ENCODE measurements at places on chromosomes 1 and 21.

- DNase-seq, result no peak
Observed at GRCh38 chr1:23727362-23727811, 15.9 kb upstream of the ELOA start.

GRCh38 chr1:43774359-43774758, 67.0 kb downstream of the ST3GAL3 start:
- DNase-seq, result no peak

GRCh38 chr1:68093737-68094136, 43.3 kb upstream of the DIRAS3 start:
- DNase-seq, result no peak

GRCh38 chr1:165369255-165369848, 12.8 kb upstream of the LMX1A start:
- DNase-seq, result no peak

DNA sequence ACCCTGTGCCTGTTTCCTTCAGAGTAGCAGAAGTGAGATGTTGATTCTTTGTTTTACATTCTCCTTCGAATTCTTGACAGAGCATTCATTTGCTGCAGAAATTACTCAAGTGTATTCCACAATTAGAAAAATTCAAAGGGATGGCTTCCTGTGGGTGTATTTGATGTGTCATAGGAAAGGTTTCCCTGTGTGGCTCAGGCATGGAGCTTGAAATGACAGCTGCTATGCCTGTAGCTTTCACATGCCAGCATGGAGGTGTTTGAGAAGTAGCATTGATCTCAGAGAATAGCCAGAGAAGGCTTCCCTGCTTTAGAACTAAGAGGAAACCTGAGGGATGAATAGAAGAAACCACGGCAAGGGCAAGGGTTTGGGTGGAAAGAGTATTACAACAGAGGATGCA, 317.2 kb upstream of the DEPDC1 start:
- no peak for DNase-seq

DNA sequence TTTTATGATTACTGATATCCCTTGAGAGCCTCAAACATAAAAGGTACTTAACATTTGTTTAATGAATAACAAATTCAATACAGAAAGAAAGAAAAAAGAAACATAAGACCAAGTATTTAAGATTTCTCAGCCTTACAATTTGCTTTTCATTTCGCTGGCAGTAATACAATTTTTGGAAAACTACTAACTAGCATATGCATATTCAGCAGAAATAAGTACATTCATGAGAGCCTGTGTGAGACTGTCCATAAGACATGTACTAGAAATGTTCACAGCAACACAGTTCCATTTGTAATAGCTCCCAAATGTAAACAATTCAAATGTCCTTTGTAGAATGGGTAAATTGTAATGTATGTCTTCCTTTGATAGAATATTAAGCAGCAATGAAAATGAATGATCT, 119.2 kb downstream of the PTPN14 start:
- DNase-seq, result no peak

GRCh38 chr21:31185663-31186062, 147.4 kb upstream of the KRTAP19-8 start:
- no peak for DNase-seq

GRCh38 chr21:31316072-31316471, 28.0 kb downstream of the TIAM1 start:
- no peak for DNase-seq

DNA sequence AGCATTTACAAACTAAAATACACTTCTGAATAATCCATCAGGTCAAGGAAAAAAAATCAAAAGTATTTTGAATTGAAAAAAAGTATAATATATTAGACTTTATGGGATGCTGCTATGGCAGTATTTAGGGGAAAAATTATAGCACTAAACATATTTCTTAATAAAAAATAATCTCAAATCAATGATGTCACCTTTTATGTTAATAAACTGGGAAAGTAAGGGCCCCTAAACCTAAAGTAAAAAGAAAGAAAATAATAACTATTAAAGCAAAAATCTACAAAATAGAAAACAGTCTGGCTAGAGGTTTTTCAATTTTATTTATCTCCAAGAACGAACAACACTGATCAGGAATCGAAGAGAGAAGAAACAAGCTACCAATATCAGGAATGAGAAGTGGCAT, 160.8 kb upstream of the PLXNA2 start:
- DNase-seq, result no peak

GRCh38 chr1:39691383-39692151, at the start of gene HPCAL4:
TSS of gene HPCAL4 (minus strand) at chr1:39691433. CDS start at chr1:39684603, 6,830 bp downstream.
- peak; percentile 87 for DNase-seq

DNA sequence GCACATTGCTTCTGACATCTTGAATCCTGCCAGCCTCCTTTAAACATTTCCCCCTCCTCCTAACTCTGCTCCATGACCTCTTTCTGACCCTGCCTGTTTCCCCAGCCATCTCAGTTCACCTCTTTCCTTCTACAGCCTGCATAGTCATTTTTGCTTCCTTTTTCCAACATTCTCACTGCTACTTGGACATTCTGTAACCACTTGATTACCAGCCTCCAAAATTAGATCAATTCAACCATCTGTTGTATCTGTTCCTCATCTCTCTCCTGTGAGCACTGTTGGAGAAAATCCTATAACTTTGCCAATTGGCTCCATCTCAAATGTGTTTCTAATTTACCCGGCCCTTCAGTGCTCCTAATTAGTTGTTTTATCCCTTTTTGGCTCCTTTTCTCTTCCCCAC, 27.5 kb upstream of the GPR88 start:
- no peak for DNase-seq

GRCh38 chr21:38639571-38640354, 141.5 kb upstream of the ERG start:
- DNase-seq, result no peak

DNA sequence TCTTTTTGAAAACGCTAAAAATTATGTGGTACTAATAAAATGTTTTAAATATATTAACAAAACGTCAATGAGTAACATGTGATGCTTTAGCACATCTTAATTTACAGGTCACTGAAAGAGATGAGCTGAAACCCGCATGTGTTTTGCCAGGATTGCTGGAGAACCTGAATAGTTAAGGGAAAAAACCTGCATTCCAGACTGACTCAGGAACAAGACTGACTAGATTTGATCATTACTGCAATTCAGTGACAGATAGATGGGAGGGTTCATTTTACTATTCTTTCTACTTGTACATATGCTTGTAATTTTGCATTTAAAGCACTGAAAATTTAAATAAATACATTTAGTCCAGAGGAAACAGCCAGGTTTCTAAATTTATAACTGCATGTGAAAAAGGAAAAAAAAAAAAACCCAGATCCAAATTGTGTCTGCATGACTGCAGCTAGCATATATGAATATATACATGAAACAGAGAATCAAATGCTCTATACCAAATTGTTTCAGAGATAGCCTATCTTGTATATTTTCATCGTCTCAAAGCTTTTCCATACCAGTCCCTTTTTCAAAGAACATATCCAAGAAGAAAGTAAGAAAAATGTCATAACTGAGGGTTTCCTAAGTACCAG, 71.7 kb downstream of the APP start:
- no peak for DNase-seq

- no peak for DNase-seq
Observed at GRCh38 chr1:243979396-243979795, 71.7 kb upstream of the ZBTB18 start.

DNA sequence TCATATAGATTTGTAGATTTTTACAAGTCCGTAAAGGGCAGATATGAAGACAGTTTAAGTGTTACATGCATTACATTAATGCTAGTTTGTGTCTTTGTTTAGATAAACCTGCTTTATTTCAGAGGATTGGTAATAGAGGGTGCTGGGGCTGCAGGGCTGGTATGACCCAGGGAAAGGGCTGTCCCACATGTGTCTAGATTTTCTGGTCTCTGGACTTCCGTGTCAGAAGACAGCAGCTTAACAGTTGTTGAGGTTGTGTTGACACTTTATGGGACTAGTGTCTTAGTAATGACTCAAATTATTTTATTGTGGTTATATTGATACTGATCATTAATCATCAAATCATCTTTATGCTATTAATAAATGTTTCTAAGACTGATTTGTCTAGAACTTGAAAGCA, 10.1 kb downstream of the PRDM2 start:
- DNase-seq, result no peak

- DNase-seq, result no peak
Observed at GRCh38 chr1:242242983-242243382, 244.1 kb upstream of the MAP1LC3C start.

DNA sequence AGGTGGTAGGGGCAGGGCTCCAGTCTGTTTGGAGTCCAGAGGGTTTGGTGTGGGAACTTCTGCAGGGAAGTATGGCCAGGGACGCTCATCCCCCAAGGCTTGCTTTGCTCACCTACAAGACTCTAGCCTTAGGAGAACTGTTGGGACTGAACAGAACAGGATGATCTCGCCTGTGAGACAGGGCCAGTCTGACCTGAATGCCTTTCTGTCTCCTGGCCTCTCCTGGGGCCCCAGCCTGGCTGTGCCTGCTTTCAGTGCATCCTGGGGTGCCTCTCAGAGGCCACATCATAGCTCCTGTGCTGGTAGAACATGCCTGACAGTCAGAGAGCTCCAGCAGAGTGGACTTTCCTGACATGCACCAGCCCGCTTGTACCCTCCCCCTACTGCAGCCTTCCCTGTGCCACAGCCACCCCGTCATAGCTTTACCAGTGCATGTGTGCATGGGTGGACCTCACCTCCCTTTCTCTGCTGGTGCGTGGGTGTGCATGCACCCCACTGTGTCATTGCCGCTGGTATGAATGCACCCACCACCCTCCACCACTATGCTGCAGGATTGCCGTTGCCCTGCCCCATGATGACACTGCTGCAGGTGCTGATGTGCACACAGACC, 165.8 kb downstream of the GIPC2 start:
- no peak for DNase-seq

- DNase-seq, result no peak
Observed at GRCh38 chr1:199684686-199685273, 342.7 kb upstream of the NR5A2 start.

DNA sequence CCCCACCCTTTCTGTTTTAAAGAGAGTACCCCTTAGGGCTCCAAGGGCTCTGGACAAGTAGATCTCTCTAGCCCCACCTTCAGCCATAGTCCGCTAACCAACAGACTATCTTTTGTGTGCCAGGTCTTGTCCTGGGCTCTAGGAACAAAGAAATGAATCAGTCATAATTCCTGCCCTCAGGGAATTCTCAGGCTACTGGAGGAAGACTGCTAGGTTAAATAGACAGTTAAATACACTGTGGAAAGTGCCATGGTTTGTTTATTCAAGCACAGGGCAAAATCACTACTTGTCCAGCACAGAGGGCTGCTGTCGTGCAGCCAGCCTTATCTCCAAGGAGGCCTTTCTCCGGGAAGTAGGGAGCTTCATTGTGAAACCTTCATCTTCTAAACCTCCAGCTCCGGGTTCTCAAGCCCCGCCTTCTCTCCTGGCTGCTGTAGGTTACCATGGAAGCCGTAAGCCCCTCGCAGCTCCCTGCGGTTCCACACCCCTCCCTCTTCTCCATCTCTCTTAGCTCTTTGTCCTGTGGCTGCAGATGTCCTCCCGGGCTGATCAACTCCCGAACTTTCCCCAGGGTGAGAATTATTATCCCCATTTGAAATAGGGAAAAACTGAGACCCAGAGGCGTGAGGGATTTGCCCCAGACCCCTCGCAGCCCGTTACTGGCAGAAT, 29.8 kb downstream of the SHISAL2A start:
- DNase-seq, result no peak

GRCh38 chr1:96515430-96515829, 206.2 kb upstream of the PTBP2 start:
- DNase-seq, result no peak

DNA sequence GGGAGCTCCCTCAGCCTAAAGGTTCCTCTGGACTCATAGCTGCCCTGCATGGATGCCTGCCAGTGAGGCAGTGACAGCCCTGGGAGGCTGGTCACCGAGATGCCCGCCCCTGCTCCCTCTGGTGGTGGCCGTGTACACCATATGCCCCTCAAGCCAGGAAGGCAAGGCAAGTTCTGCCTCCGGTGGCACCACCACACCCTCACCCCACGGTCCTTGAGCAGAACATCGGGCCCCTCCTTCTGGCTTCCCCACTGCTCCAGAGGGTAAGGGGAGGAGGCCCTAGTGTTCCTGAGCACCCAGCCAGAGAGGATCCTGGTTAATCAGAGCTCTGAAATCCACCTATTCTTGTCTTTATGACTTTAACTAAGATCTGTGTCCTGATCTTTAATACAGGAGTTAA, 1.5 kb upstream of the S100A14 start:
- no peak for DNase-seq

DNA sequence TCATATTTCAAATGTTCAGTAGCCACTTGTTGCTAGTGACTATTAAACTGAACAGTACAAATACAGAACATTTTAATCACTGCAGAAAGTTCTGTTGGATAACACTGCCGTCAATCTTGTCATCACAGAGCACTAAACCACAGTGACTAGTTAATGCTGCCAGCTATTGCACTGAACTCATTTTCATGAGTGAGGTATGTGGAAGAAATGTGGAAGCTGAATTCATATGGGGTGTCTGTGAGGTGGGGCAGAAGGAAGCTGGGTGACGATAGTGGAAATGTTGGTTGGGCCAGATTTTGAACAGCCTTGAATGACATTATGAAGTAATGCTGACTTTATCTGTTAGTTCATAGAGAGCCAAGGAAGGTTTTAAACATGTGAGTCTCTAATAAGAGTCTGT, 49.6 kb downstream of the OSBPL9 start:
- no peak for DNase-seq

GRCh38 chr1:235075048-235075776, 53.4 kb downstream of the TOMM20 start:
- peak; percentile 17 for DNase-seq

- DNase-seq, result no peak
Observed at GRCh38 chr21:29152916-29153315, 22.5 kb downstream of the MAP3K7CL start.

- no peak for DNase-seq
Observed at GRCh38 chr1:4034318-4034887, 134.3 kb upstream of the C1orf174 start.

- no peak for DNase-seq
Observed at GRCh38 chr21:45892916-45893739, 88.4 kb upstream of the COL6A1 start.

DNA sequence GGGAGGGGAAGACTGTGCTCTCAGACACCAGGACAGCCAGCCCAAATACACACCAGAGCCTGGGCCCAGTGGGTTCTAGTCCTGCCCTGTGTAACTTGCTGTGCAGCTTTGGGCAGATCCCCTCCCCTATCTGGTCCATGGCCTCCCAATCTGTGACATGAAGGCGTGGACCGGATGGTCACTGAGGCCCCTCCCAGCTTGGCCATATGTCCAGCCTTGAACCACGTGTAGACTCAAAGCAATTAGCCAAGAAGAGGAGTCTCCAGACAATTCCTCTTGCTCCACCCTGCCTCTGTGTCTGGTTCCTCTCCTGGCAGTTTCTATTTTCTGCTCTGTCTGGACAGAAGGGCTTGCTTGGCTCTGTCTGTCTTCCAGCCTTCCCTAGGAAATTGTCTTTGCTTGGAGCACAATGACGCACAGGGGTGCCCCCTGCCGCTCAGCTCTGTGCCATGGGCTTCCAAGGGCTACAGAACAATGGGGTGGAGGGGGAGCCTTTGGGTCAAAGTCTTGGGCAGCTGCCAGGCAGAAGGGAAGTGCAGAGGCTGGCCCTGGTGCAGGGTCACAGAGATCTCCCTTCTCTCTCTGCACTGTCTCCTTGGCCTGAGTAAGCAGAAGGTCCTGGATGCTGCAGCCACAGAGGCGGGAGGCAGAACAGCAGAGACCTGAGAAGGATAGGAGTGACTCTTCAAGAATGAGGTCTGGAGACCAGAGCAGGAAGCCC, 66.1 kb downstream of the TENT5C start:
- no peak for DNase-seq

GRCh38 chr1:234921266-234922062, 207.2 kb downstream of the TOMM20 start:
- no peak for DNase-seq

- no peak for DNase-seq
Observed at GRCh38 chr1:110476028-110476765, 25.2 kb downstream of the PROK1 start.

Measured in stimulated activated CD4-positive, alpha-beta T cell treated with anti-CD3 and anti-CD28 coated beads, Interleukin-15, amount 100 ng/mL, for 1 hour (primary cell).